GM12878 (cell line): ENCODE measurements at places on chromosomes 13 and 19.
A peak's percentile ranks its signal among the peaks of the same experiment; 100 is the strongest.

- no peak for DNase-seq
These were observed 94.6 kb downstream of the ING1 start for GRCh38 chr13:110808138-110808537.

- no peak for DNase-seq
These were observed 4.2 kb upstream of the SPACA6 start for GRCh38 chr19:51688671-51689571.

DNA sequence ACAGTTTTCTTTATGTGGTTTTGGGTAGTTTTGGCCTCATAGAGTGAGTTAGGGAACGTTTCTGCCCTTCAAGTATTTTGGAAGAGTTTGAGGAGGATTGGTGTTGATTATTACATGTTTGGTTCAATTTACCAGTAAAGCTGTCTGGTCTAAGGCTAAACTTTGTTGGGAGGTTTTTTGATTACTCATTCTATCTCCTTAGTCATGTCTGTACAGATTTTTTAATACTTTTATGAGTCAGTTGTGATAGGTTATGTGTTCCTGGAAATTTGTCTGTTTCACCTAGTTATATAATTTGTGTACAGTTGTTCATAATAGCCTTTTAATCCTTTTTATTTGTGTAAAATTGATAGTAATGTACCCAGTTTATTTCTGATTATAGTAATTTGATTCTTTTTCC is 20.4 kb downstream of the RNF17 start:
- no peak for DNase-seq

GRCh38 chr13:51477653-51478324 is 25.0 kb upstream of the INTS6 start:
- DNase-seq: no peak

GRCh38 chr13:113148940-113149503 is 9.4 kb upstream of the PROZ start:
- no peak for DNase-seq

GRCh38 chr13:112885782-112886268 is 83.2 kb upstream of the MCF2L start:
- DNase-seq: no peak

DNA sequence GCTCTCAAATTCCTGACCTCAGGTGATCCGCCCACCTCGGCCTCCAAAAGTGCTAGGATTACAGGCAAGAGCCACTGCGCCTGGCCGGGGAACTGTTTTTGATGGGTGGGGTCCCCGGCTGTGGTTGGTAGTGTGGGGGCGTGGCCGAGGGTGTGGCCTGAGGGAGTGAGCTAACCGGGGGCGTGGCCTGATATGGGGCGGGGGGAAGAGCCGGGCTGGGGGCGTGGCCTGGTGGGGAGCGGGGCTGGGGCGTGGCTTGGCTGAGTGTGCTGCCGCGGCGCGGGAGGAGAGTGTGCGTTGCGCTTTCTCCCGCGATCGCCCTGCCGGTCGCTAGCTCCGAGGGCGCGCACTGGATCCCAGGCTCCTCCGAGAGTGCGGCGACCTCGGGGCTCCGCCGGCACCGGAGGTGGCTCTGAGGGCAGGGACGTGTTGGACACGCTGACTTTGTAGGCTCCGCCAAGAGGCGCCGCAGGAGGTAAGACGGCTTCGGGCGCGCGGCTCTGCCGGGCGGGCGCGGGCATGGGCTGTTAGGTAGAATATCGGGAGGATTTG is at the start of gene SPATA13:
TSS of gene SPATA13 (plus strand) at position 263 of the 552 bp plus-strand sequence. CDS start 62,210 bp downstream, outside the sequence.
- DNase-seq: peak; percentile 26

DNA sequence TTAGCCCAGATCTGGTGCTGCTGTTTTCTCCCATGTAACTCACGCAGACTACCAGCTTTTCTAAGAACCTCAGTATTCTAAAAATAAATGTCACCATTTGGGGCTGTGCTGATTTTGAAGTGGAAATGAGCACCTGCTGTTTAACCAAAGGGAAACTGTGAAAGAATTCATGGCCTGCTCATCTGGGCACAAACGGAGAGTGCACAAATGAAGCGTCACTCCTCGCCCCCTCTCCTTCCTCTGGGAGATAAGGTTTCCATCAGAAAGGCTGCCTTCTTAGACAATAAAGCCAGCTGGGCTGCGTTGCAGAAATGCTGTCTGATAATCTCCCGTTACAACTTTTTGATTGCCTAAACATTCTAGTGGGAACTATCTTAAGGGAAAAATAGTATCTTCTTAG is 73.7 kb upstream of the SLC15A1 start:
- DNase-seq: no peak

DNA sequence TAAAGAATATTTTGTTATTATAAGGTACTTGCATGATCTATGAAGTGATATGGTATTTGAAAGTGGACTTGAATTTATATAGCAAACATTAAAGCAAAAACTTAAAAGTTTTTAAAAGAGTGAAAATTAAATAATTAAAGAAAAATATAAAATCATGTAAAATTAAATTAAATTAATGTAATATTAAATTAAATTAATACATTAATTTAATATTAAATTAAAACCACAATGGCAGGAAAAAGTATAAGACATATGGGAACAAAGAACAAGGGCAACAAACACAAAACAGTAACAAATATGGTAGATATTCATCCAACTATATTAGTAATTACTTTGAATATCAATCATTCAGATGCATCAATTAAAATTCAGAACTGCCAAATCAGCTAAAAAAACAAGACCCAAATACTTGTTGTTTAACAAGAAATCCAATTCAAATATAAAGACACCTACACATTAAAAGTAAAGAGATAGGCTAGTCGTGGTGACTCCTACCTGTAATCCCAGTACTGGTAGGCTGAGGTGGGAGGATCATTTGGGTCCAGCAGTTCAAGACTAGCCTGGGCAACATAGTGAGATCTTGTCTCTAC is 992.2 kb upstream of the MIR17HG start:
- no peak for DNase-seq

- DNase-seq: no peak
These were observed 114.0 kb upstream of the C1QTNF9B start for GRCh38 chr13:24011266-24011665.

DNA sequence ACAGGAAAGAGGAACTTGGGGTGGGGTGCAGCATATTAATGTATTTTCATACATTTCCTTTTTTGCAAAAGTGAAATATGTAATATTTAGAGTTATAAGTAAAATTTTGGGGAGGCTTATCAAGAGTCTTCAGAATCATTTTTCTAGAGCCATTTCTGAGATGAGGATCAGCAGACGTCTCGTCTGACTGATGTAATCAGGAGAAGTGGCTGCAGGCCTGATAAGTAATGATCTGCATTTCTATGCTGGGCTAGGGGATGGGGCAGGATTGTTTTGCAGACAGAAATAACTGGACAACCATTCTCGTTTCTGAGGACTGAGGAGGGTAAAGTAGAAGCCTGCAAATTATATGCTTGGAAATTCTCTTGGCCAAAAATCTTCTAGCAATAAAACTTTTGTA is 89.2 kb upstream of the ARGLU1 start:
- DNase-seq: no peak

- no peak for DNase-seq
These were observed 2.3 kb downstream of the U2AF2 start for GRCh38 chr19:55656988-55657747.

GRCh38 chr13:27130979-27131623 is 40.5 kb downstream of the USP12 start:
- peak; percentile 99 for DNase-seq

GRCh38 chr19:8305798-8306197 is 2.4 kb downstream of the CD320 start:
- DNase-seq: no peak

GRCh38 chr13:87884884-87885283 is 213.7 kb downstream of the SLITRK5 start:
- DNase-seq: no peak

GRCh38 chr19:53045536-53045935 is 996 bp downstream of the ERVV-2 start:
- no peak for DNase-seq

DNA sequence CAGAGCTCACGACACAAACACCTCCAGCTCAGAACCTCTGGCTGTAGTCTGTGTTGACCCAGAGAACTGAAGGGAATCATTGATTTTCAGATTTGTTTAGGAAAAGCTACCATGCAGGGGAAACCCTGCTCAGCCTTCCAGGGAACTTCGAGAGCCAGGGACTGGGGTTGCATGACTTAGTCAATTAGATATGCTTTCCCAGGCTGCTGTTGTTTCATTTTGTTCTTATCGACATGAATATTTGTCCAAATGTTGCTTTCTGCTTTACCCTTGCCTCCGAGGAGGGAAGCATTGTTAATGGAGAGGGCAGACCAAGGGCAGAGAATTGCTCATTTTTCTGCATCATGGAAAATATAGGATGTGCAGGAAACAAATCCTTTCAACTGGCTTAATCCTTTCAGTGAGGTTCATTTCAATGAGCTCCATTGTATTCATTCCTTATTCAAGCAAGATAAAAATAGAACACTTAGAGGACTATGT is 82.5 kb downstream of the KLF5 start:
- DNase-seq: no peak

- DNase-seq: no peak
These were observed 6.2 kb downstream of the RPS19 start for GRCh38 chr19:41866284-41866683.
